ENCODE measurements at places on chromosomes 2 and 18. TPM values are rescaled to one million over a fixed set of nuclear protein-coding genes. Genes with fewer than 3 reads are reported as not detected.

The SLC4A5 gene
- total RNA-seq, result 3.0 TPM

The LANCL1 gene
- total RNA-seq, result 37.2 TPM

The BCL11A gene
- 2.3 TPM for total RNA-seq

The UGT1A10 gene
- total RNA-seq, result not detected

The CRYGD gene
- not detected for total RNA-seq

The SPC25 gene
- total RNA-seq, result 39.3 TPM

The GPR17 gene
- 6.4 TPM for total RNA-seq

The CXCR1 gene
- total RNA-seq, result not detected

The CAVIN2 gene
- total RNA-seq, result not detected

The HADHB gene
- 66.5 TPM for total RNA-seq

The RNF138 gene
- total RNA-seq, result 49.9 TPM

The STON1 gene
- total RNA-seq, result 15.0 TPM

DNA sequence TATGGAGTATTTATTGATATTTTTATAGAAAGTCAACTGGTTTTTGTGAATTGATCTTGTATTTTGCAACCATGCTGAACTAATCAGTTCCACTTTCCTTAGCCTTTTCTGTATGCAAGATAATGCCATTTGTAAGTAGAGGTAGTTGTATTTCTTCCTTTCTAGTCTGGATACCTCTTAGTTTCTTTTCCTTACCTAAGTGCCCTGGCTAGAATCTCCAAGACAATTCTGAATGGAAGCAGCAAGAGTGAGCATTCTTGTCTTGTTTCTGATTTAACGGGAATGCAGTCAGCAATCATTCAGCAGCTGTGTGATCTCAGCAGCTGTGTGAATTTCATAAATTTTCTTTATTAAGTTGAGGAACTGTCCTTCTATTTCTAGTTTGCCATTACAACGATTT lies 73.4 kb downstream of the NRXN1 start:
- H3K4me3 ChIP-seq, result no peak overlapping the region
- H3K27me3 ChIP-seq, result no peaks in the 10 kb centered on the region
- no peaks in the 10 kb centered on the region for H3K36me3 ChIP-seq
- no peak for DNase-seq

- H3K27me3 ChIP-seq, result peaks cover 15% of the 10 kb centered on the region
- no peaks in the 10 kb centered on the region for H3K36me3 ChIP-seq
- H3K27ac ChIP-seq, result no peak overlapping the region
- no peak for DNase-seq
- H3K4me1 ChIP-seq, result peaks cover 8% of the 10 kb centered on the region
- H3K4me3 ChIP-seq, result no peak overlapping the region
These were observed 99.6 kb upstream of the ASB18 start for GRCh38 chr2:236363711-236364277.

- DNase-seq, result no peak
- peak overlapping the region; percentile 36 for H3K4me3 ChIP-seq
- peak overlapping the region; percentile 25 for H3K27ac ChIP-seq
- peaks cover 11% of the 10 kb centered on the region for H3K36me3 ChIP-seq
- peaks cover 29% of the 10 kb centered on the region for H3K4me1 ChIP-seq
These were observed 21.4 kb downstream of the MYL12B start for GRCh38 chr18:3283253-3283863.

GRCh38 chr2:30293303-30293921 lies 62.1 kb downstream of the LBH start:
- no peak overlapping the region for H3K4me3 ChIP-seq
- H3K4me1 ChIP-seq, result peaks cover 4% of the 10 kb centered on the region
- H3K27me3 ChIP-seq, result no peaks in the 10 kb centered on the region

- H3K4me3 ChIP-seq, result no peak overlapping the region
- H3K27me3 ChIP-seq, result no peaks in the 10 kb centered on the region
- H3K27ac ChIP-seq, result no peak overlapping the region
- H3K36me3 ChIP-seq, result no peaks in the 10 kb centered on the region
- no peaks in the 10 kb centered on the region for H3K4me1 ChIP-seq
- DNase-seq, result no peak
These were observed 214.9 kb downstream of the L3MBTL4 start for GRCh38 chr18:6199777-6200176.

DNA sequence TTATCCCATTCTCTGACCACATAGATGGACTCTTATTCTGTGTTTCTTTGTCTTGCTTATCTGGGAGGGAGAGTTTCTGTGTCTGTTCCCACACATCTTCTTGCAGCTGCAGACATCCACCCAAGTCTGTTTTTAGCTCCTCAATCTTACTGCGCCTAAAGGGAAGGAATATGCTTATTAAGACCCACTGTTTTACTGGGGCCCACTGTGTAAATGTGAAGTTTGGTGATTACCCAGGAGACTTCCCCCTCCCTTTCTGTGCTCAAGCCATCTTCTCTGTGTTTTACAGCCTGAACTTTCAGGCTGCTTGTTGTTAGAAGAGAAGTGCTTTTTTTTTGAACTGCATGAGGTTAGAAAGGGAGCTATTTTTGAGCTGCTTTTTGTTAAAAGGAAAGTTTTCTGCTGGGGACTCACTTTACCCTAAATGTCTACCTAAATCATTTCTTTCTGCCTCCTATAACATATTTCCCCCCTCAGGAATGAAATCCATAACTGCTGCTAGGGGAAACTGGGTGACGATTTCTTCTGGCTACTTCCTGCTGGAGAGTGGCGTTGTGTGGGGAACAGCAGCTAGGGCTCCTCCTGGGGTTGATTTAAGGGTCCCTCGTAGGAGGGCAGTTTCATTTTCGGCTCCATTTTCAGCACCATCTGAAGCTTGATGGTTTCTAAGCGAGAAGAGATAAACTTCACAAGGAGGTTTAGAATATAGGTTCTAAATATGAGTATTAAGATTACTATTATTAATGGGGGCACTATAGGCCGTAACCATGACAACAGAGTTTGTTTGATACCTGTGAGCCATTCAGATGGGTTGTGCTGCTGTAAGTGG lies 39.5 kb upstream of the GMCL1 start:
- no peak for DNase-seq
- H3K36me3 ChIP-seq, result no peaks in the 10 kb centered on the region
- H3K4me3 ChIP-seq, result no peak overlapping the region
- peaks cover 15% of the 10 kb centered on the region for H3K4me1 ChIP-seq
- H3K27me3 ChIP-seq, result no peaks in the 10 kb centered on the region

DNA sequence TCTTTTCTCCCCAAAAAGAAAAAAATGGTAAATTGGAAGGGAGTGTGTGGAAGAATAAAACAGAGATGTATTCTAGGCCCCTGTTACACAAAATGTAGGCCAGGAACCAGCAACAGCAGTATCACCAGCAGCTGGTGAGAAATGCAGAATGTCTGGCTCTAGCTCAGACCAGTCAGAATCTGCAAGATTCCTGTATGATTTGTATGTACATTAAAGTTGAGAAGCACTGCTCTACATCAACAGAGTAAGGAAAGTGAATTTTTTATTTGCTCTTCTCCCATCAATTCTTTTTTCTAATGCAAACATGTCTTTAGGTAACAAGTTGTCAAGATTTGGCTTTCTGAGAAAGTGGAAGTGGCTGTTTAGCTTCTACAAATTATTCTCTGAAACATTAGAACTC lies 235.4 kb upstream of the FANCL start:
- no peaks in the 10 kb centered on the region for H3K36me3 ChIP-seq
- H3K27me3 ChIP-seq, result no peaks in the 10 kb centered on the region
- DNase-seq, result no peak

- DNase-seq, result no peak
- H3K27ac ChIP-seq, result no peak overlapping the region
- no peak overlapping the region for H3K4me3 ChIP-seq
- H3K27me3 ChIP-seq, result no peaks in the 10 kb centered on the region
- no peaks in the 10 kb centered on the region for H3K4me1 ChIP-seq
These were observed 70.0 kb downstream of the TMEM18 start for GRCh38 chr2:607172-607571.

DNA sequence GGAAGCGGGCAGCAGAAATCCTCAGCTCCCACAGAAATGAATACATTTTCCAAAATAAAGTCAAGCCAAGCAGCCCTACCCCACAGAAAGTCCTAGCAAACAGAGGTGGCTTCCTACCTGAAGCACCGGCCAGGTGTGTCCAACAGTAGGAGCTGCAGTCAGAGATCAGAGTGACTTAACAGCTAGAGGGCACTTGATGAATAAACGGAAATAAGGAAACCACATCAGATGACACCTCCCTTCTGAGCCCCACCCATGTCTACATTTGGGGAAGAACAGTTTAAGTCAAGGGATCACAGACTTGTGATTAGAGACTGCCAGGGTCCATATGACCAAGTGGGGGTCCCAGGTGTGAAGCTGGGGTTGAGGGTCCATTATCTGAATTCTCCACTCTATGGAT lies at the start of gene CXCR1:
TSS of gene CXCR1 (minus strand) at position 172 of the 400 bp plus-strand sequence. CDS start 1,751 bp downstream, outside the sequence.
- H3K4me1 ChIP-seq, result peaks cover 5% of the 10 kb centered on the region
- no peak within 1 kb of the TSS for H3K4me3 ChIP-seq
- no peak within 1 kb of the TSS for H3K27ac ChIP-seq
- no peak for DNase-seq
- peaks cover 57% of the 10 kb centered on the region for H3K27me3 ChIP-seq
- no peaks in the 10 kb centered on the region for H3K36me3 ChIP-seq

DNA sequence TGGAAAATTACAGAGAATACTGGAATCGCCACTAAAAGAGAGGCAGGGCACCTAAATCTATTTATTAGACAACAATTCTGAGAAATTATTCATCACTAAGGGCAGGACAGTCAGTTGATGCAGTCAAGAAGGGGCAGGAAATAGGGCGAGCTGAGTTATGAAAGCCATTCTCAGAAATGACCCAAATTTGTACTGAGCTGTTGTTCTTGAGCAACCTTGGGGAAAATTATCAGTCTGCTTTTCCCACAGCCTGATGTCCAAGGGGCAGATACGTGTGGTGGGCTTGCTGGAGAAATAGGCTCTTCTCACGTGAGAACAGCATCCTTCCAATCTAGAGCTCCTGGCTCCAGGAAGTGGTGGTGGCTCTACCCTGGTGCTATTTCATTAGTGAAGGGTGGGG lies 38.6 kb downstream of the STON1 start:
- no peak overlapping the region for H3K4me3 ChIP-seq
- no peaks in the 10 kb centered on the region for H3K27me3 ChIP-seq
- no peak for DNase-seq

GRCh38 chr2:69453475-69454129 lies 16.4 kb upstream of the NFU1 start:
- no peak overlapping the region for H3K4me3 ChIP-seq
- H3K4me1 ChIP-seq, result peaks cover 5% of the 10 kb centered on the region
- H3K27ac ChIP-seq, result no peak overlapping the region
- H3K36me3 ChIP-seq, result no peaks in the 10 kb centered on the region

- H3K36me3 ChIP-seq, result peaks cover 10% of the 10 kb centered on the region
- H3K4me3 ChIP-seq, result peak overlapping the region; percentile 8
- H3K27me3 ChIP-seq, result no peaks in the 10 kb centered on the region
- no peak for DNase-seq
- H3K27ac ChIP-seq, result peak overlapping the region; percentile 92
These were observed 85.2 kb downstream of the DNMT3A start for GRCh38 chr2:25256488-25256875.

- H3K27me3 ChIP-seq, result no peaks in the 10 kb centered on the region
- H3K27ac ChIP-seq, result no peak overlapping the region
- no peak for DNase-seq
These were observed 19.0 kb downstream of the FAM161A start for GRCh38 chr2:61834893-61835292.

DNA sequence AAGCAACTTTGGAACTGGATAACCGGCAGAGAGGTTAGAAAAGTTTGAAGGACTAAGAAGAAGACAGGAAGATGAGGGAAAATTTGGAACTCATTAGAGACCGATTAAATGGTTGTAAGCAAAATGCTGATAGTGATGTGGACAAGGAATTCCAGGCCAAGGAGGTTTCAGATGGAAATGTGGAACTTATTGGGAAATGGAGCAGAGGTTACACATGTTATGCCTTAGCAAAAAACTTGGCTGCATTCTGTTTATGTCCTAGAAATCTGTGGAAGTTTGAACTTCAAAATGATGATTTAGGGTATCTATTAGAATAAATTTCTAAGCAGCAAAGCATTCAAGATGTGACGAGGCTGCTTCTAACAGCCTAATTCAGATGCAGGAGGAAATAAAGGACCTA lies 675.1 kb upstream of the SYT4 start:
- no peaks in the 10 kb centered on the region for H3K27me3 ChIP-seq
- no peaks in the 10 kb centered on the region for H3K4me1 ChIP-seq
- DNase-seq, result no peak
- H3K27ac ChIP-seq, result no peak overlapping the region
- no peaks in the 10 kb centered on the region for H3K36me3 ChIP-seq
- H3K4me3 ChIP-seq, result no peak overlapping the region

GRCh38 chr2:199100326-199101110 lies 357.2 kb downstream of the SATB2 start:
- peaks cover 11% of the 10 kb centered on the region for H3K4me1 ChIP-seq
- H3K27me3 ChIP-seq, result no peaks in the 10 kb centered on the region
- H3K36me3 ChIP-seq, result no peaks in the 10 kb centered on the region
- DNase-seq, result no peak
- no peak overlapping the region for H3K4me3 ChIP-seq
- H3K27ac ChIP-seq, result no peak overlapping the region

GRCh38 chr18:5726011-5726410 lies 169.3 kb downstream of the TMEM200C start:
- H3K27me3 ChIP-seq, result peaks cover 14% of the 10 kb centered on the region
- no peak for DNase-seq
- no peak overlapping the region for H3K27ac ChIP-seq
- H3K36me3 ChIP-seq, result no peaks in the 10 kb centered on the region

DNA sequence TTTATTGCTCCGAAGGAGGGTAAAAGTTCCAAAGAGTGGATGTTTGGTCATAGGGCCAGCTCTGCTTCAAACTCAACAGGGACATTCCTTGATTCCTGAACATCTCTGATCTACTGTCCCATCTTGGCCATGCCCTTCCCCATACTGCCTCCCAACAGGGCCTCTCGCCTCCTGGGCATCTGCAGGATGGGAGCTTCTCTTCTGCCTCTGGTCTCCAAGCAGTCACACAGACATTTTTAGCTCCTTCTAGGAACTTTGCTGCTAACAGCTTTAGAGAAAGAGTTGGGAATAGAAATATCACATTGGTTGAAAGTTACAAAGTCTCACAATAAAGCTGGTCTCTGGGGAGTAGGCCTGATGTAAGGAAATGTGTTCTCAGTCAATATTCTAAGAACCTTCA lies 9.4 kb upstream of the DGUOK start:
- no peaks in the 10 kb centered on the region for H3K36me3 ChIP-seq
- no peak overlapping the region for H3K27ac ChIP-seq
- H3K4me1 ChIP-seq, result no peaks in the 10 kb centered on the region
- H3K4me3 ChIP-seq, result no peak overlapping the region

DNA sequence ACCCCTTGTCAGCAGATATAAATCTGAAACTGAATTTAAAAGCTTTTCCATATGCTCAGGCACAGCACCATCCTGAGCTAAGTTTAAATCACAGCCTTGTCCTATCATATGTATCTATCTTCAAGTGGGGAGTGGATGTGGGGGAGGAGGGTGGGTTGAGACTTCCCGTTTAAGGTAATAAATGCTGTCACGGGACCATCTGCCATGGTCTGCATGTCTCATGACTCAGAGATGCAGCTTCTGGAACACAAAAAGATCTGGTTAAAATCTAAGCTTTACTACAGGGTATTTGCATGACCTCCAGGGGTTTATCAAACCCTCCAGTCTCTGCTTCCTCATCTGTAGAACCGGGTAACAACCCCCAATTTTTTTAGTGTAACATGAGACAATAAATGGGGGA lies 377.7 kb upstream of the ST6GAL2 start:
- H3K4me1 ChIP-seq, result no peaks in the 10 kb centered on the region
- no peak for DNase-seq
- H3K4me3 ChIP-seq, result no peak overlapping the region
- H3K27me3 ChIP-seq, result no peaks in the 10 kb centered on the region
- H3K27ac ChIP-seq, result no peak overlapping the region

- H3K4me1 ChIP-seq, result no peaks in the 10 kb centered on the region
- no peaks in the 10 kb centered on the region for H3K27me3 ChIP-seq
- H3K4me3 ChIP-seq, result no peak overlapping the region
- DNase-seq, result no peak
- H3K36me3 ChIP-seq, result peaks cover 4% of the 10 kb centered on the region
- H3K27ac ChIP-seq, result no peak overlapping the region
These were observed 40.5 kb downstream of the CYP20A1 start for GRCh38 chr2:203279288-203279687.

GRCh38 chr2:231646476-231646875 lies 53.8 kb downstream of the TEX44 start:
- DNase-seq, result no peak
- H3K27me3 ChIP-seq, result no peaks in the 10 kb centered on the region
- H3K4me1 ChIP-seq, result peaks cover 22% of the 10 kb centered on the region
